ENCODE measurements at places on chromosomes 2 and 18.
A peak's percentile ranks its signal among the peaks of the same experiment; 100 is the strongest.

GRCh38 chr18:41577529-41577928 lies 377.5 kb upstream of the PIK3C3 start:
- DNase-seq: no peak

GRCh38 chr18:62523631-62524439 lies 1.0 kb downstream of the ZCCHC2 start:
- DNase-seq: peak; percentile 64

GRCh38 chr2:69043736-69044400 lies 30.9 kb downstream of the ANTXR1 start:
- no peak for DNase-seq

- DNase-seq: peak; percentile 54
Observed at GRCh38 chr2:55616551-55617174, 759 bp downstream of the PPP4R3B start.

DNA sequence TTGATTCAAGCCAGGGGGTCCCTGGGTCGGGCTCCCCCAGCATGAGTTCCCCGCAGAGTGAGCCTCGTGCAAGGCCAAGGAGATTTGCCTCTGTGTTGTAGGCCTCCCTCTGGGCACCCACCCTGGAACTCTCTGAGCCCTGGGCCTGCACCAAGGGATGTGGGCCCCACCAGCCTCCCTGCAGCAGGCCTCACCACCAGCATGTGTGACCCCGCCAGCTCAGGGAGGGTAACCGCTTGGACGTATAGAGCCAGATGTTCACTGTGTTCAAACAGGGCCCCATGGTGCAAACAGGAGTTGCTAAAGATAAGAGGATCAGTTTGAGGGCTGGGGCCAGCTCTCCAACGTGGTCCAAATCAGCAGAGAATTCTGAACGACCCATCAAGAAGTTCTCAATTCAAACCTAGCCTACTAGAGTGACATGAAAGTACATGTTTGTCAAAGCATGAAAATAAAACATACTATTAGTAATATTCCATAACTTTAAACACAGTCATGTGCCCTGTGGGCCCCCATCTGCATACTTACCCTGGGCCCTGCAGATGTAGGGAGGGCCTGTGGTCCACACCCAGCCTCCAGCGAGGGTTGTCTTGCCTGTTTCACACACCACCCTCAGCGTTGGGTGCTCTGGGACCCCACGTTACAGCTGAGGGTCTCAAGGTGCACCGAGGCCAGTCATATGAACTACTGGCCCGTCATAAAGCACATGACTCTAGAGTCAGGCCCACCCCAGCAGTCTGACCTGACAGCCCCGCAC lies 5.5 kb upstream of the TUBB6 start:
- no peak for DNase-seq

- no peak for DNase-seq
Observed at GRCh38 chr18:64210401-64210949, 61.6 kb upstream of the LINC00305 start.

DNA sequence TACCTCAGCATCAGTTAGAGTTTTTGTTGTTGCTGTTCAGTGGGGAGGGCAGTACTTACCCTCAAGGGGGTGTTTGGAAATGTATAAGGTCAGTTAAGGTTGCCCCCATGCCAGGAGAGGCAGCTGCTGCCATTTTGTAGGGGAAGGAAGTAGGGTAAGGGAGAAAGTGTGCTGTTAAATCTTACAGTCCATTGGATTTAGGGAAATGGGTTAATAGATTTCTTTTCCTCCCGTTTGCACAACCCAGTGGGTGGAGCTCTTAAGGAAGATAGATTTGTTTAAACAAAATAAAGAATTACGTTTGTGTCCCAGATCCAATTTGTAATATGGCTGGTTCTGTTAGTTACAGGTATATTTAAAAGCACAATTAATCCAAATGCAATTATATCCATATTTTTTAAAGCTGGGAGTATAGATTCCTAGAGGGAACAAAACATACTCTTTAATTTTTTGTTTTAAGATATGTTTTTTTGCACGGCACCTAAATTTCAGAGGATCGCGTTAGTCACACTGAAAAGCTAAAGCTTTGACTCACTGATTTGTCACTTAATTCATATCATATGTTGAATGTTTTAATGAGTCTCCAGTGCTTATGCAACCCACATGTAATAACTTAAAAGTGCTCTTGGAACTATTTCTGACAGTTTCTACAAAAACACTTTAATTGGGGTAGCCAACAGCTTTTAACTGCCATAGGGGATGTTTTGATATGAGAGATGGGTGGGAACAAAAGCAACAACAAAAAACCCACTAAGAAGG lies 9.0 kb upstream of the CWC22 start:
- DNase-seq: no peak

DNA sequence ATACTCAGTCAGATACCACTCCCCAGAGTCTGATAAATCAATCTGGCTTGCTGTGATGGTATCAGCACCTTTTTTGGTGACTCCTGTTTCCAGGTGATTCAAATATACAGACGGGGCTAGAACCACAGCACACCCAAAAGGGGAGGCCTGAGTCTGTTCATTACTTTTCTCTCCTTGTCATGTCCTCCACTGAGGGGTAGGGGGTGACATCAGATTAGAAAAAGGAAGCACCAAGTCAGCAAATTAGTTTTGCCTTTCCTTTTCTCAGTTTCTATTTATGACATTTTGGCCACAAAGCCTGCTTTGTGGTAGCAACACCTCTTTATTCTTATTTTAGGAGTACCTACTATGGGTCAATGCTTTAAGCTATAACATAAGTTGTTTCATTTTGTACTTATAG lies 127.4 kb downstream of the CCDC102B start:
- peak; percentile 22 for DNase-seq

GRCh38 chr2:209236377-209236776 lies 187.5 kb upstream of the MAP2 start:
- DNase-seq: no peak

DNA sequence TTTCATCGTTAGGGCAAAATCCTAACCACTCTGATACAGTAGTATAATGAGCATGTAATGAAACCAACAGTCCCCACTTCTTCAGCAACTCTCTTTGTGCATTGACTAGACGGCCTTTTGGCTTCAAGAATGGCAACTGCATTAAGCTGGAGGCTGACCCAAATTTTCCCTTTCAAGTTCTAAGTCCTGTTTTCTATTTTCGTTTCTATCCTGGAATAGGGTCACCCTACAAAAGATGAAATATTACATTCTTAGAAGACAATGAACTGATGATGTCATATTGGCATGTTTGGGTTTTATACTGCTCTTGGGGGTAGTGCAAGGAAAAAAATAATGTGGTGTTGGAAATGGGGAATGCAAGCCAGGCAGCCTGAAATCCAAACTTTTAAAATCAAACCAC lies 254.4 kb downstream of the ETAA1 start:
- no peak for DNase-seq

DNA sequence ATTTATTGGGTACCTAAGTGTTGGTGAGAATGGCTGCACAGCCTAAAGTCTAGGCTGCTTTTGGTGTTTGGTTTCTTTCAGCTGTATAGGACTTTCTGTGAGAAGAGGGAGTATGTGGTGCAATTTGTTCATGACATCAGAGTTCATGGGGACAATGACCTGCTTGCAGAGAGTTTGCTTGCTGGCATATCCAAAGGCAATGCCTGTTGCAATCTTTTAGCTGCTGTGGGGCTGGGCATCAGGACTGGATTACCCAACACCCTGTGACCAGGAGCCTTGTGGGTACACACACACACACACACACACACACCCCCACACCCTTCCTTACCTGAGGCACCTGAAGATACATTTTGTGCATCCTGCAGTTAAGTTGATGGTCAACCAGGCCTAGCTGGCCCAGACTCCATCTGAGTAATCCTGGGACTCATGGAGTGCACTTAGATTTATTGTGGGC lies 68.4 kb downstream of the LIPG start:
- DNase-seq: no peak

DNA sequence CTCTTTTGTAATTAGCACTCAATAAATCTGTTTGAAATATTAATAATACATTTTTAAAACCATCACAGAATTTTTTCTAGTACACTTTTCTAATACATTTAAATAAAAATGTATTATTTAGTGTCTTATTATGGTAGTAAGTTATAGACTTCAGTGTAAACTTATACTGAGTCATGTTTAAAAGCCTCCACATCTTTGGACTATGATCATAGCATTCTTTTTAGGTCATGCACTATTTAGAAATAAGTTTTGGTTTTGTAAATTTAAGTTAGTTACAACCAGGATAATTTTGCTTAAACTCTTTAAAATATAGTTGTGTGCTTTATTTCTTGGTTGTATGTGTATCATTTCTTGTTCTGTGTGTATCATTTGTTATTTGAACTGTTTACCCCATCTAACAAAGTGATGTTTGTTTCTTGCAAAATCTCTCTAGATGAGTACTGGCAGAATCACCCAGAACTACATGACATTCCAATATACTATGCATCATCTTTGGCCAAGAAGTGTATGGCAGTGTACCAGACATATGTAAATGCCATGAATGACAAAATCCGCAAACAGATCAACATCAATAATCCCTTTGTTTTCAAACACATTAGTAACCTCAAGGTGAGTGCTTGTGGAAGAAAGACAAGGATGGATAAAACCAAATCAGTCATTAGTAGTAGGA lies 16.7 kb downstream of the CPSF3 start:
- no peak for DNase-seq

- no peak for DNase-seq
Observed at GRCh38 chr2:204491528-204491927, 53.7 kb upstream of the PARD3B start.

DNA sequence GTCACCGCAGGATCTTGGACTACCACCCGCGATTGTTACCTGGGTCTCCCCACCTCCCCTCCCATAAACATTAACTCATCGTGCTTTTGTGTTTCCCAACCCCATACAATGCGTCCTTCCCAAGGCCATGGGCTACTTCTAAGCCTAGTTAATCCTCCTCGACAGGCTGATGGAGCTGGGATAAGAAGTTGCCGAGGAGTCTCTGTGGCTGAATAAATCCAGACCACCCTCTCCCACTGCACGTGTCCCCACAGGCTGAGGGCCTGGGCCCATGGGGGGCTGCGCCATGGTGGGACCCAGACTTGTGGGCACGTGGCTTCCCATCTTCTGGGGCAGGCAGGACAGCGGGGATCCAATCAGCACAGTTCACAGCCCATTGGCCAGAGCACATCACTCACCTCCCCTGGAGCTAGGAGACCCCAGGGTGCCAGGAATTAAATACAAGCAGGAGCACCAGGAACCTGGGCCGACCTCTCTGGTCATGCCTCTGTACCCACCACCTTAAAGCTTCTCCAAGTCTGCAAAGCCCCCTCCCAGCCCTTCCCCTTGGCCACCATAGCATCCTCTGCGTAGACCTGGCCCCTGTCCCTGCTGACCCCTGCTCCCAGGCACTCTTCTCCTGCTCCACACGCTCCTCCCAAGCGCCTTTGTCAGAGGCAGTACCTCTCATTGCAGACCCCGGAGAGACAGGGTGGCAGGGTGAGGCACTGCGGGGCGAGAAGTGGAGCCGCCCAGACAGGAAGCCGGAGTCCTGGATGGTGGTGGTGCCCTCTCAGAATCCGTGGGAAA lies 51.0 kb upstream of the ID2 start:
- no peak for DNase-seq

DNA sequence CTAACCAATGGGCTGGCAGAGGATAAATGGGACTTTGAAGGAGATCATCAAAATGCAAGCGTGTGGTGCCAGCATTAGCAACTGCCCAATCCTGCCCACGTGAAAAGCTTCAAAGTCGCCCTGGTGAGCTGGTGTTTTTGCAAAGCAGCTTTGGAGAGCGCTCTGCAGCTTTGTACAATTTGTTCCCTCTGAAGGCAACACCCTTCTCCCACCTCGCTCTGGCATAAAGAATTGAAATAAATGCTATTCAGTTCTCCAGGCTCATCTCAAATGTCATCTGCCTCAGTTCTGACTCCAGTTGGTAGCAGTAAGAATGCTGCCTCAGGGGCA lies 3.5 kb downstream of the COPS9 start:
- no peak for DNase-seq

- peak; percentile 99 for DNase-seq
Observed at GRCh38 chr2:74454654-74455511, at the start of gene INO80B. TSS of gene INO80B (plus strand) at chr2:74455087. CDS start at chr2:74455117, 30 bp downstream.

- peak; percentile 45 for DNase-seq
Observed at GRCh38 chr2:238061315-238062202, 758 bp downstream of the SCLY start.

GRCh38 chr18:79802298-79802697 lies 4.6 kb downstream of the KCNG2 start:
- DNase-seq: no peak

- DNase-seq: peak; percentile 53
Observed at GRCh38 chr2:110157153-110157793, 41.7 kb upstream of the MALL start.

DNA sequence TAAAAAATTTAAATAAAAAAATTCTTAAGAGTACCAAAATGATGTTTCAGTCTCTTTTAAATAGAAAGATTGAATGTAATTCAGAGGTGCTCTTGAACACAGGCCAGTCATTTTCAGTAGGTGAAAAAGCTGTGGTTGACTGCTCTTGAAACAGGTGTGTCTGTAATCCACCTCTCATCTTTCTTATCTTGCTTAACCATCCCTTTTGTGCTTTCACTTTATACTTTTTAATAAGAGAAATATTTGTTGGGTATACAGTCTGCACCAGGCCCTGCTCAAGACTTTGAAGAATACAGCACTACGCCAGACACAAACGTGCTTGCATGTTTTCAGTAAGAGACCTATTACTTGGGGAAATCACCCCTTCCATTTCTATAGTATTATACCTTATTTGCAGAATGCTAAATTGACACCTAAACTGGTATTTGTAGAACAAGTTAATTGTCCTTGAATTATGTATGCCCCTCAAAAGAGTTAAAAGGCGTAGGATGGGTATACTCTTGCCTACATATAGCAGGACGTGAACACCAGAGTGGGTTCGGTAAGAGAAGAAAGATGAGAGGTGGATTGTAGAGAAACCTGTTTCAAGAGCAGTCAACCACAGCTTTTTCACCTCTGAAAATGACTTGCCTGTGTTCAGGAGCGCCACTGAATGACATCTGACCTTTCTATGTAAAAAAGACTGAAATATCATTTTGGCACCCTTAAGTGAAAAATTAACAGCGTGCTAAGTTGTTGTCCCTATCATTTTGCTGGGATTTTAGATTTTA lies 4.0 kb upstream of the RTN4 start:
- DNase-seq: peak; percentile 33

DNA sequence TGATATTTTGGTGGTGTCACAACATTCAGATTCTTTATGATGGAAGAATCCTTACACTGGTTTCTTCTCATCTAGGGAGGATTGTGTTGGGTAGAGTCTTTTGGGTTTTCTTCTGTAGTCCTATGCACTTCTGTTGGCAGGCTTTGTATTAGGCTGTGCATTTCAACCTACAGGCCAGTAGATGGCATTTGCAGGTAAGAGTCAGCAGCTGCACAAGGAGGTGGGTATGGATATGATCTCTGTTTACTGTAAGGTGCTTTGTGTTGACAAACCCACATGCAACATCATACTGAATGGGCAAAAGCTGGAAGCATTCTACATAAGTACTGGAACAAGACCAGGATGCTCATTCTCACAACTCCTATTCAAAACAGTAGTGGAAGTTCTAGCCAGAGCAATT lies 656.8 kb downstream of the METTL4 start:
- DNase-seq: no peak
